ENCODE measurements at places on chromosomes 11 and 22.

- DNase-seq: no peak
These were observed 10.8 kb upstream of the PDGFB start for GRCh38 chr22:39255449-39256185.

DNA sequence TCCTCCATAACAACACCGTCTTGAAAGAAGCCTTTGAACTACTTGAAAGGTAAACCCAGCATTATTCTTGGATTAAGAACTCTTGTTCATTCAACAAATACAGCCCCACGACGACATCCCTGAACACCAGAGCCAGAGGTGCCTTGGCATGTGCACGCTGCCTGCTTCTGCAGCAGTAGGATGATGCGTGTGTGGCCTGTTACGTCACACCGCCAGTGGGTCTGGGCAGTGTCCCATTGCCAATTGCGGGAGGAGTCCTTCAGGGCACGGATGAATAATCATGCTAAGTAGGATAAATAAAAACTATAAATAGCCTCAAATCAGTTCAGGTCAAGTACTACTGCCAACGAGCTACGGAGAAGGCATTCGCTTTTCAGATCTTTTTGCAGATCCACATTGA lies 380.5 kb downstream of the SHANK2 start:
- peak; percentile 79 for DNase-seq

DNA sequence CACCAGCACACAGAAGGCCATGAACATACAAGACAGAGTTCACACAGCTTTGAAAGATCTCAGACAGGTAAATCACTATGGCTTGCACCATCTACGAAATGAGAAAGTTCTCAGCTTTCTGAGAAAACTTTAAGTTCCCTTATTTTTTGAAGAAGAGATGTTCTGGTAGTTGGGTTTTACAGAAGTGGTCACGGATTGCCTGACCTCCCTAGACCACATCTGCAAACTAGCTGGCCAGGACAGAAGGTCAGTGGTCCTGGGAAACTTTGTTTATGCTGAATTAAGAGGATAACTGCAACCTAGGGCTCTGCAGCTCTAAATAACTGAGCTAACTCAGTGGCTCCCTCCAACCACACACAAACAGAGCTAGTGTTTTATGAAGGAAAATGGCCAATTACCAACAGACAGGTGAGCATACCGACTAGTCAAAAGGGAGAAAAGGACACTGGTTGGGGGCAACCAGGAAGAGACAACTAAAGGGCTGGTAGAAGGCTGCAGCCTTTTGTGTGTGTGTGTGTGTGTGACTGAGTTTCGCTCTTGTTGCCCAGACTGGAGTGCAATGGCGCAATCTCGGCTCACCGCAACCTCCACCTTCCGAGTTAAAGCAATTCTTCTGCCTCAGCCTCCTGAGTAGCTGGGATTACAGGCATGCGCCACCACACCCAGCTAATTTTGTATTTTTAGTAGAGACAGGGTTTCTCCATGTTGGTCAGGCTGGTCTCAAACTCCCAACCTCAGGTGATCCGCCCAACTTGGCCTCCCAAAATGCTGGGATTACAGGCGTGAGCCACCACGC lies 8.5 kb upstream of the SCN2B start:
- DNase-seq: no peak

GRCh38 chr11:116164843-116165242 lies 607.9 kb downstream of the BUD13 start:
- DNase-seq: no peak

- DNase-seq: peak; percentile 18
These were observed 88.2 kb downstream of the CWC15 start for GRCh38 chr11:94885133-94885532.

DNA sequence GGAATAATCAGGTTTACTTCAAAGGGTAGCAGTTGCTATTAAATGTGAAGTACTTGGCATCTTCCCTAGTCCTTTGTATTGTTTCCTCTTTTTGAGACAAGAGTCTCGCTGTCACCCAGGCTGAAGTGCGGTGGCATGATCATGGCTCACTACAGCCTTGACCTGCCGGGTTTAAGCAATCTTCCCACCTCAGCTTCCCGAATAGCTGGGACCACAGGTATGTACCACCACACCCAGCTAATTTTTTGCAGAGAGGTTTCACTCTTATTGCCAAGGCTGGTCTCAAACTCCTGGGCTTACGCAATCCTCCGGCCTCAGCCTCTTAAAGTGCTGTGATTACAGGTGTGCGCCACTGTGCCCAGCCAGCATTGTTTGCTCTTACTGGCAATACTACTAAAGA lies 36.2 kb upstream of the RAPSN start:
- no peak for DNase-seq

DNA sequence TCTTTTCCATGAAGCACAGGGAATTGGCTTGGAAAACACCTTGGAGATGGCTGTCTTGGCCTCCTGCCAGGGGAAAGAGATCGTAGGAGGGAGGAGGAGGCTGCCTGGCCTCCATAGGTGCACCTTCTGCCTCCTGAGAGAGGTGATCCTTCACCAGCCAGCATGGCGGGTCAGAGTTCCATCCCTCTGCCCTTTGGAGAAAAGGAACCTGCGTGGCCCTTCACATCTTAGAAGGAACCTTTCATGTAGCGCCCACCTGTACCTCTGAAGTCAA lies 58.2 kb upstream of the DRD2 start:
- no peak for DNase-seq

- peak; percentile 76 for DNase-seq
These were observed 969 bp downstream of the SCN3B start for GRCh38 chr11:123653483-123653826.

- no peak for DNase-seq
These were observed 35.3 kb downstream of the GNB1L start for GRCh38 chr22:19819208-19819910.

DNA sequence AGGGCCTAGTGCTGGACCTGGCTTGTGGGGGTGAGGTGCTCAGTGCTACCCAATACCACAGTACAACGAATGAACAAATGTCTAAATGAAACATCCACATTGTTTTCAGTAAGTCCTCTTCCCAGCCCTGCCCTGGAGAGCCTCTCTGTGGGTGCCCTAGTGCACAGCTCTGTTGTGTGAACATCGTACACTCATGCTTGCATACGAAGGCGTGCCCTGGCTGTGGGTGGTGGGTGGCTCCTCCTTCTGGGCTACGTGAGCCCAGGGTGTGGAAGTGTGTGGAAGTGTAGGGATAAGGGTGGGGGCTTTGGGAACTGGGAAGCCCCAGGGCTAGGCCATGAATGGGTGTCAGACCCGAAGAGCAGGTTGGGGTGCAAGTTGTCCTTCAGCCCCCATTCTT lies 592 bp upstream of the NLRX1 start:
- DNase-seq: no peak

DNA sequence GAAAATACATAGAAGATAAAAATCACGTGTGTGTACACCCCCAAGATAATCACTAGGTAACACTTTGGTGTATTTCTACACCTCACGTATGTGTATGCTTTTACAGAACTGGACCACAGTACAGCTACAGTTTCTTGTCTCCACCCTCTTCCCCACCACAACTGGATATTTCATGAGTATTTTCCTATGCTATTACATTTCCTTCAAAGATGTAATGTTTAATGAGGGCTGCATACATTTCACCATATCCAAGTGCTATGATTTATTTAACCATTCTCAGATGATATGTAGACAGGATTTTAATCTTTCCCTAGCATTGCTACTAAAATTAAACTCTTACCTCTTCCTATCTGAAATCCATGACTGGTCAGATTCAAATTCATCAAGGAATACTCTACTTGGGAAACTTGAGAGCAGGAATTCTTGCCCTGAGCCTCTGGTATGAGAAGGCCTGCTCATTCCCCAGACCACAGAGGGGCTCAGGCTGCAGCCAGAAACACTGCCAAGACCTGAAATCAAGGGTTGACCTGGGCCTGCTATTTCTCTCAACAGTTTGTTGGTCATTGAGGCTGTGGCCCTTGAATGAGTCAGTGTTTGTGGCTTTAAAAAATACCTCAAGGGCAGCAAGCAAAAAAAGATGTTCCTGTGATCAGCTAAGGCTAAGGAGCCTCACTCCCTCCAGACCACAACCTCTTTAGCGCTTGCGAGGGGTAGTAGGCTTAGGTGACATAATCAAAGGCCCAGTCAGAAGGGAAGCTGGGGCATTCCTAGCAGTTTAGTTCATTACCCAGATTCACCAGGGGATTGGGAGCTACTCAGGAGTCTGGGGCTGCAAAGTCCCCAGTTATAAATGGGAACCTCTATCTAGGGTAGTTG lies 55.5 kb downstream of the ABTB2 start:
- no peak for DNase-seq

DNA sequence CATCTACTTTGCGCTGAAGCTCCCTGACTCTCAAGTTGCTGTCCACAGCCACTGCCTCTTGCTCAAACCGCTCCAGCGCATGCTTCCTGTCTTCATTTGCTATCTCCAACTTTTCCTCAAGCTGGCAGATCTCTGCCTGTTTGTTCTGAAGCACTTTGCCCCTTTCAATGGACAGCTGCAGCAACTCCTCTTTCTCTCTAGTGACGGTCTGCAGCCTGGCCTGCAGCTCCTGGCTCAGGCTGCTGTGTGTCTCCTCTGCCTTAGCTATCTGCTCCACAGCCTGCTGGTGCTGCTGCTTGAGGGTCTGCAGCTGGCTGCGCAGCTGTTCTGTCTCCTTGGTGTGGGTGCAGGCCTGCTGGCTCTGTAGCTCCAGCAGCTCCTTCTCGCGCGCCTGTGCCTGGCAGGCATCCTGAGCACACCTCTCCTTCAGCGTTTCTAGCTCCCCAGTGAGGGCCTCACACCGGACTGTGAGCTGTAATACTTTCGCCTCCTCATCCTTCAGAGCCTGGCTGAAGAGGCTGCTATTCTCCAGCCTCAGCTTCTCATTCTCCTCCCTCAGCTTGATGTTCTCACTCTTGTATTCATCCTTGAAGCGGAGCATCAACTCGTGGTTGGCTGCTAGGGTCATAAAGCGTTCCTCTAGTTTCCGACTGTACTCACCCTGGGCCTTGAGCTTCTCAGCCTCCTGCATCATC lies 723 bp downstream of the CCDC89 start:
- peak; percentile 88 for DNase-seq

- no peak for DNase-seq
These were observed 116.0 kb downstream of the FAR1 start for GRCh38 chr11:13784441-13784840.

GRCh38 chr11:30753994-30754393 lies 167.8 kb upstream of the MPPED2 start:
- no peak for DNase-seq

GRCh38 chr11:2834503-2835273 lies 50.9 kb downstream of the CDKN1C start:
- DNase-seq: no peak

- no peak for DNase-seq
These were observed 2.4 kb downstream of the DDTL start for GRCh38 chr22:23969071-23969470.

GRCh38 chr11:113332023-113332422 lies 17.6 kb downstream of the TTC12 start:
- DNase-seq: no peak

- DNase-seq: no peak
These were observed 31.7 kb downstream of the PARVB start for GRCh38 chr22:44055805-44056204.

DNA sequence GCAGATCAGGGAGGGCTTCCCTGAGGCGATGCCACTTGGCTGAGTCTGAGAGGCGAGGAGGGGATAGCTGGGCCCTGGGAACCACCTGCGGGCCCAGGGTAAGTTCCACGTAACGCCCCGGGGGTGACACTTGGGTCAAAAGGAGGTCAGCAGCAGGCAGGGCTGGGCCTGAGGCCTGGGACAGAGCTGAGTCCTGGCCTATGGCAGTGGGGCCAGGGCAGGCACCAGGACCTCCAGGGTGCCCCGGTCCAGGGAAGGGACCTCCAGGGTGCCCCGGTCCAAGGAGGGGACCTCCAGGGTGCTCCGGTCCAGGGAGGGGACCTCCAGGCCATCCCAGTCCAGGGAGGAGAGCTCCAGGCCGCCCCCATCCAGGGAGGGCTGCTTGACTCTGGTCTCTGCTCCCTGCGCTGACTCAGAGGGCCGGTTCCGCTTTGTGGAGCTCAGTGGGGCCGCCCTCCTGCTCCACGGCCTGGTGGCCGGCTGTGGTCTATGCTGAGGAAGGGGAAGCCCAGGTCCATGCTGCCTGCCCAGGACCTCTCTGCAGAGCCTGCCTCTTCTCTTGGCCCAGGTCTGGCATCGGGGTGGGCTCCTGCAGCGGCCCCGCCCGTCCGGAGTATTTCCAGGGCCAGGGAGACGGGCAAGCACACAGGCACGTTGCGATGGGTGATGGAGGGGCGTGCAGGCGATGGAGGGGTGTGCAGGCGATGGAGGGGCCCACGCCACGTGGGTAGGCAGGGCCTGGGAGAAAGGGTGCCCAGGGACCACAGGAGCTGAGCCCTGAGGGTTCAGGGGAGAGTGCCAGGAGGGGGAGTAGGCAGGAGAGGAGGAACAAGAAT lies 19.5 kb upstream of the WNT7B start:
- DNase-seq: no peak

GRCh38 chr11:96219981-96220623 lies 122.9 kb downstream of the MAML2 start:
- no peak for DNase-seq

DNA sequence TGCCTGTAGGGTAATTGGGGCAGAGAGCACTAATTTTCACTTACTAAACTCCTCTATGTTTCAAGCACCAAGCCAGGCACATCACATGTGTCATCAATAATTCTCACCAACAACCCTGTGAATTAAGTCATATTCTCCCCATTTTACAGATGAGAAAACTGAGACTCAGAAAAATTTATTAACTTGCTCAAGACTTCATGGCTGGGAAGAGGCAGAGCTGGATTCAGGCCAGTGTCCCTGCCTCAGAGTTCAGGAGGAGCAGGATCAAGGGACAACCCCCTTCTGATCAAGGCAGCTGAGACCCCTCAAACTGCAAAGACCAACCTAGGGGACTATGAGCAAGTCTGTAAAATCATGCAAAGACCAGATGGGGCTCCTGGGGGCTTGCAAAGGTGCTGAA lies 2.1 kb downstream of the SMIM35 start:
- no peak for DNase-seq

DNA sequence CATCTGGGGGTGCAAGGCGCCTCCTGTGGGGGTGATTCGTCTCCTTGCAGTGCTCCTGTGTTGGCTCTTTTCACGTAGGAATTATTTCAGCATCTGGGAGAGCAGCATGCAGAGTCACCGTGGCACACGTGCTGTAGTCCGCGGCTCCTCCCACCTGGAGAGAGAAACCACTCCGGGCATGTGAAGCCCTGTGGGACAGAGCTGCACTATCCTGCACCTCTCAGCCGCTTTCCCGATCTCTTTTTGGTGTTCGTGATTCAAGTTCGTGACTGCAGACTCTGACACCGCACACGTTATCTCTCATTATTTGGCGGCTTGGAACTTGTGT lies 394.6 kb downstream of the TBC1D22A start:
- no peak for DNase-seq

GRCh38 chr11:85815186-85815931 lies 4.4 kb upstream of the SYTL2 start:
- DNase-seq: no peak

GRCh38 chr11:44494785-44495184 lies 70.7 kb upstream of the CD82 start:
- DNase-seq: no peak

GRCh38 chr11:108571001-108571400 lies 22.6 kb downstream of the EXPH5 start:
- DNase-seq: no peak

DNA sequence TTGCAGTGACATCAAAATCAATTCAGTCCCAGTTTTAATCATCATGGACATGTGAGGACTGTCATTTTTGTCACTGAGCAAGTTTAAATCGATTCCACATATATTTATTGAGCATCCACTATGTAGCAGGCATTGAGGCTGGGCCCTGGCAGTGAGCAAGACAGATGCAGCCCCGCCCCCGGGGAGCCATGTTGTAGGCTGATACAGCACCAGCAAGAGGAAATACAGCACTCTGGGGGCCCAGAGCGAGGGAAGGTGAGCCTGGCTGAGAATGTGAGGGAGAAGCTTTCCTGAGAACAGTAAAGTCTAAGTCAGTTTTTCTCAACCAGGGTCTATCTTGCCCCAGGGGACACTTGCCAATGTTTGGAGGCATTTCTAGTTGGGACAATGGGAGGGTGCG lies 108.6 kb upstream of the ASPHD2 start:
- no peak for DNase-seq

Data from DMS79 treated with DMSO at 0.1 percent for 48 hours (cell line).